Left ventricle myocardium inferior (tissue), 1 donor: ENCODE measurements at places on chromosomes 6 and 20. TPM values are rescaled to one million over a fixed set of nuclear protein-coding genes. Genes with fewer than 3 reads are reported as not detected.
A peak's percentile ranks its signal among the peaks of the same experiment; 100 is the strongest.

The TFAP2D gene
- total RNA-seq: not detected

- DNase-seq: no peak
- no peak overlapping the region for H3K4me3 ChIP-seq
- peaks cover 21% of the 10 kb centered on the region for H3K4me1 ChIP-seq
Measured at GRCh38 chr20:47622118-47622665, 120.5 kb downstream of the NCOA3 start.

- peak overlapping the region; percentile 99 for H3K27ac ChIP-seq
- DNase-seq: peak; percentile 94
- H3K4me1 ChIP-seq: peaks cover 85% of the 10 kb centered on the region
- H3K36me3 ChIP-seq: no peaks in the 10 kb centered on the region
Measured at GRCh38 chr6:16759646-16760515, 1.4 kb downstream of the ATXN1 start.

DNA sequence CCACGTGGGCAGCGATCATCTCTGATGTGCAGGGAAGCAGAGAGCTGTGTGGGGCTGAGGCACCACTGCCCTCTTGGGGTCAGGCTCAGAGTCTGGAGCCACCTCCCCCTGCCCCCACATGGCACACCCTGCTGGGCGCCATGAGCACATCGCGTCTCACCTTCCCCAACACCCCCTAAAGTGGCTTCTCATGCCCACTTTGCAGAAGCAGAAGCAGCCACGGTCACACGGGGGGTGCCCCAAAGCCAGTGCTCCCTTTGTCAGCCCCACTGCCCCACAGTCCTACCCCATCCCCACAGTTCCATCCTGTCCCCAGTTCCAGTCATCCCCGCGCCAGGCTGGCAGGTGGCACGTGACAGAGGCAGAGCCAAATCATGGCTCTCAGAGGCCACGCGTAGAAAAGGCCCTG is 19.5 kb downstream of the SDCBP2 start:
- no peaks in the 10 kb centered on the region for H3K27me3 ChIP-seq
- peaks cover 12% of the 10 kb centered on the region for H3K4me1 ChIP-seq
- peaks cover 10% of the 10 kb centered on the region for H3K36me3 ChIP-seq
- DNase-seq: no peak
- no peak overlapping the region for H3K4me3 ChIP-seq

- H3K36me3 ChIP-seq: no peaks in the 10 kb centered on the region
- no peak for DNase-seq
- H3K27ac ChIP-seq: no peak overlapping the region
- H3K4me3 ChIP-seq: no peak overlapping the region
- H3K4me1 ChIP-seq: no peaks in the 10 kb centered on the region
Measured at GRCh38 chr6:74458536-74458935, 747.3 kb downstream of the COL12A1 start.

- peak overlapping the region; percentile 13 for H3K27ac ChIP-seq
- H3K4me3 ChIP-seq: no peak overlapping the region
- no peaks in the 10 kb centered on the region for H3K27me3 ChIP-seq
- H3K4me1 ChIP-seq: peaks cover 21% of the 10 kb centered on the region
- peaks cover 44% of the 10 kb centered on the region for H3K36me3 ChIP-seq
Measured at GRCh38 chr6:42624601-42625000, 60.8 kb downstream of the UBR2 start.

DNA sequence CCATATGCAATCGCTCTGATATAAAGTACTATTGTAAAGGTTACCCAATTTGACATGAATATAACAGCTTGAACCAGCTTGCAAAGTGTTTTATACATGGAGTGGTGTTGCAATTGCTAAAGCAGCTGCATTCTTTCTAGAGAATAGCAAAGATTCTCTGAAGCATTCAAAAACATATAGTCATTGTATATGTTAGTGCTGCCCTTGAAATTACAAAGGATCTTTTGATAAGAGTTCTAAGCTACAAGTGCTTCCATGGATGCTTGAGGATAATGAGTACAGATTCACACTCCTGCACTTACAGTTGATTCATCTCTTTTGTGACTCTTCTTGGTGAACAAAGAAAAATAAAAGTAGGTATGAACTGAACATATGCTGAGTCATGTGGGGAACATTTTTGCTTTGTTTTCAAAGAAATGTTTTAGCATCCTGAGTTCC is 175.7 kb downstream of the ALDH8A1 start:
- no peak overlapping the region for H3K27ac ChIP-seq
- no peak overlapping the region for H3K4me3 ChIP-seq
- no peaks in the 10 kb centered on the region for H3K4me1 ChIP-seq
- no peaks in the 10 kb centered on the region for H3K36me3 ChIP-seq
- no peaks in the 10 kb centered on the region for H3K27me3 ChIP-seq

DNA sequence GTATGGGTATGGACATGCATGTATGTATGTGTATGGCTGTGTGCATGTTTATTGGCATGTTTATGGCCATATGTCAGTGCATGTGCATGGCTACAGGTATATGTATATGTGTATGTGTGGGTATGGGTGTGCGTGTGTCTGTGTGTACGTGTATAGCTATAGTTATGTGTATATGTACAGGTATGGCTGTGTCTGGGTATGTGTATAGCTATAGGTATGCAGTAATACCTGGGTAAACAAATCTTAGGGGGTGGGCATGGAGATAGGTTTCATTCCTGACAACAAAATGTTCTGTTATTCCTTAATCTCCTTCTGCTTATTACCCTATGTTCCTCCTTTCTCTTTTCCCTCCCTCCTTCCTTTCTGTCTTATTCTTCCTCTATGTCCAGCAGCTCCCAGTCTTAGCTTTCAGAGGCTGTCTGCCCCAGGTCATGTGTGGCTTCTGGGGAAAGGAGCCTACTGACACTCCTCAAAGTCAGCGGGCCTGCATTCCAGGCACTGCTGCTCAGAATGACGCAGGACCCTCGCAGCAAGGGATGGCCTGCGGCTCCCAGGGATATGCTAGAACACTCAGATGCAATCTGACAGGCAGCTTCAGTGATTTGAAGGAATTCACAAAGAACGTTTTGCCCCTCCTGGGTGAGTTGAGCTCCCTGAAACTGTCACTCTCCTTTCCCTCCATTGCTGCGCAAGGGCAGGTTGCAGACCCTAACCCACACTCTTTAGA is 139.3 kb upstream of the PHACTR1 start:
- no peak overlapping the region for H3K4me3 ChIP-seq
- peaks cover 12% of the 10 kb centered on the region for H3K4me1 ChIP-seq
- no peaks in the 10 kb centered on the region for H3K36me3 ChIP-seq

DNA sequence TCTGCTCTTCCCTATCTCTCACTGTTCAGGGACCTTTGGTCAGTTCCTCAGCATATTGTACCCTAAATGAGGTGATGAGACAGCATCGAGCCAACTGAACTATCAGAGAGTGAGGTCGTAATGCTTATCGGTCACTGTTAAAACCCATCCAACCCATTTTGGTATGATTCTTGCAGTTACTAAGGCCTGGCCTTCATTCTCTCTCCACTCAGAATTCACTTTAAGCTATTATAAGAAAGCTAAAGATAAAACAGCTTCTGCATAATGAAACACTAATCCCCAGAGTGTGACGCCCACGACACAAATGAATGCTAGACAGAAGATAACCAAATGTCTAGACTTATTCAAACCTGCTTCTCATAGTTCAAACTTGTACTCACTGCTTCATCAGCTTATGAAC is 175.8 kb downstream of the GMPR start:
- H3K27me3 ChIP-seq: no peaks in the 10 kb centered on the region
- no peak for DNase-seq
- peaks cover 46% of the 10 kb centered on the region for H3K4me1 ChIP-seq
- H3K36me3 ChIP-seq: no peaks in the 10 kb centered on the region

DNA sequence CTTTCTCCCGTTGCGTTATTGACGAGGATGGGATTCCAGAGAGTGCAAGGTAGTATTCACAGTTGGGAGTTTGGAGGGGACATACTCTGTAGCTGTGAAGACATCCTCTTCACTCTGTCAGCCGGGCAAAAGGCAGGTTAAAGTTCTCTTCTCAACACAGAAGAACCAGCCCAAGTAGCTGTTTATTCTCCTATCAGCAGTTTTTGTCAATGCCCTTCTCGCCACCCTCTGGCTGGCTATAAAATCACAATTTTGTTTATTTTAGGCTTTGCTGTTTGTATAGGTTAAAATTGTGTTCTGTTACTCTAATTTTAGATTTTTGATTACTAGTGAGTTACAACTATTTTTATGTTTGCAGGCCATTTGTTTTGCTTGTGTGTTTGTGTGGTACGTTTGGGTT is 37.9 kb upstream of the MAS1 start:
- no peaks in the 10 kb centered on the region for H3K36me3 ChIP-seq
- no peak overlapping the region for H3K27ac ChIP-seq
- H3K4me1 ChIP-seq: no peaks in the 10 kb centered on the region
- H3K4me3 ChIP-seq: no peak overlapping the region

GRCh38 chr6:41467627-41468404 is 78.4 kb upstream of the FOXP4 start:
- peaks cover 19% of the 10 kb centered on the region for H3K4me1 ChIP-seq
- H3K4me3 ChIP-seq: no peak overlapping the region
- DNase-seq: no peak
- no peak overlapping the region for H3K27ac ChIP-seq

DNA sequence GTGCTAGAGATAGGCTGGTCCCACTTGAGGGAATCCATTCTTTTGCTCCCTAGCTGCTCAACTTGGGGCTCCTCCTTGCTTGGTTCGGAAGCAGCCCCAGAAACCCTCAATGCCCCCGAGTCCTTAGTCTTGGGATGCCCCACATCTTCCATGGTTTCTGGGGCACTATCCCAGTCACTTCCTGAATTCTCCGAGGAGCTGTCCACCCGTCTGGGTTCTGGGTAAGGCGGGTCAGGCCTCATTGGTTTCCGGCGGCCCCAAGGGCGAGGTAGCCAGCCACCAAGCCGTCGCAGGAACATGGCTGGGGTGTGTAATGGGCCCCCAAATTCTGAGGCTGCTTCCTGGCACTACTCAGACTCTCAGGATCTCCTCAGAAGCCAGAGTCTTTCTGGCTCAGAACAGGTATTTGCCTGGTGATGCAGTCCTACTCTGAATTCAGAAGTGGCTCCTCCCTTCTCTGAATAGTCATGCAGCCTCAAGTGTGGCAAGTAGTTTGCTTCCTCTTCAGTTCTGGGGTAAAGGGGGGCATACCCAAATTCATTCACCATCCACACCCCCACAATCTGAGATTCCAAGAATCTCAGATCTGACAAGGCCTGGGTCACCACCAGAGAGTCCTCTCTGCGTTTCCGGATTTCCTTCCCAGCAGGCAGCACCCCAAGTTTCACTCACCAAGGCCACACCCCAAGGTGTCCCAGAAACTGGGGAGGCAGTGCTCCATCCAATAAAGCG is 763 bp downstream of the C6orf47 start:
- H3K36me3 ChIP-seq: peaks cover 37% of the 10 kb centered on the region
- no peak for DNase-seq
- no peaks in the 10 kb centered on the region for H3K27me3 ChIP-seq
- H3K4me1 ChIP-seq: peaks cover 75% of the 10 kb centered on the region
- H3K27ac ChIP-seq: peak overlapping the region; percentile 95

The CRISP2 gene
- not detected for total RNA-seq

The TBXT gene
- not detected for total RNA-seq

GRCh38 chr20:22771706-22772105 is 187.3 kb upstream of the FOXA2 start:
- H3K4me1 ChIP-seq: peaks cover 5% of the 10 kb centered on the region
- no peak overlapping the region for H3K27ac ChIP-seq
- H3K4me3 ChIP-seq: no peak overlapping the region
- peaks cover 4% of the 10 kb centered on the region for H3K27me3 ChIP-seq
- no peaks in the 10 kb centered on the region for H3K36me3 ChIP-seq
- DNase-seq: no peak
